ENCODE measurements at places on chromosomes 4 and X. TPM values are rescaled to one million over a fixed set of nuclear protein-coding genes. Genes with fewer than 3 reads are reported as not detected.

DNA sequence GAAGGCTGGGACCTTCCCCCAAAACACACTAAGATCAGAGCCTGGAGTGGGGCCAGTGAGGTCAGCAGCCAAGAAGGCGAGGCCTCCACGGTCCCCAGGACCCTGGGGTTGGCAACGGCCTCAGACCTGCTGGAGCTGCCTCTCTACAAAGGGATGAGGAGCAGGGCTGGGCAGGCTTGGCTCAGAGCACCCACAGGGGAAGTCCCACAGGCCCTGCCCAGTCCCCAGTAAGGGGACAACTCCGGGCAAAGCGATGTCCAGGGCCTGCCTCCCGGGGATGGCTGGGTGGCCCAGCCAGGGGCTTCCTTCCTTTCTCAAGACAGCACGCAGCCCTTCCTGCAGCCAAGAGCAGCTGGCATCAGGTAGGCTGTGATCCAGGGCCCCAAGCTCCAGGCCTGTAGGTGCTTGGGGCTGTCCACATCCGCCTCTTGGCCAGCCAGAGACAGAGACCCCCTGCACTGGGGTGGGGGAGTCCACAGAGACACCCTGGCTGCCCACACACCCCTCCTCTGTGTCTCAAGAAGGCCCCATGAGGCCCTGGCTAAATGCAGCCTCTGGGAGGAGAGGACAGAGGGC, 5.7 kb downstream of the MXD4 start:
- DNase-seq = peak; percentile 66

- no peak for DNase-seq
Measured at GRCh38 chr4:25020236-25020635, 10.5 kb downstream of the LGI2 start.

DNA sequence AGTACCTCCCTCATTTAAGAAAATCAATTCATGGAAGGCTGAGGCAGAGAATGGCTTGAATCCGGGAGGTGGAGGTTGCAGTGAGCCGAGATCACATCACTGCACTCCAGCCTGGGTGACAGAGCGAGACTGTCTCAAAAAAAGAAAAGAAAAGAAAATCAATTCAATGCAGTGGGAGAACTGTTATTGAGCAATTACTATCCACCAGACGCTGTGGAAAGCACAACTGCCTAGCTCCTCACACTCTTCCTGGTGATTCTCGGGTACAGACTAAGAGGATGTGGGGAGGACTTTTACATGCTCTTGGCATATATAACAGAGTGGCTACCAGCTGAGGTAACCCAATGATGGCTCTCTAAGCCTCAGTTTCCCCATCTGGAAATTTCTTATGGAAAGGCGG, 2.7 kb upstream of the TMSB4X start:
- DNase-seq = no peak

The USP46 gene
- total RNA-seq = 19.1 TPM

The GRIA3 gene
- 0.74 TPM for total RNA-seq
